ENCODE measurements at places on chromosomes 1 and 21.

DNA sequence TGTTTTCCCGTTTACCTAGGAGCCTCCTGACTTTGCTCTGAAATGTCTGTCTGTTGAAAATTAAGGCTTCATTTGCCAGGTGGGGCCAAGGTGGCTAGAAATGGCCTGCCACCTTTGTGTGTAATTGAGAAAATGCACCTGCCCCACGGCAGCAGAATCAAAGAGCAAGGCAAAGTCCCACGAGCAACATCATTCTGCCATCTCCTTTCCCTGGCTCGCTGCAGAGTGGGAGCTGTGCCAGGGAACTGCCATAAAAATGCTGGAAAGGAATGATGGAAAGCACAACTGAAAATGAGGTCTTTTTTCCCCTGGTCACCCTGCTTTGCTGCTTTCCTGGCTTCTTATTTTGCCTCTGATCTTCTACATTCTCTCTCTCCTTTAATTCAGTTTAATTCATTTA is 5.5 kb upstream of the OLFML2B start:
- DNase-seq: no peak

DNA sequence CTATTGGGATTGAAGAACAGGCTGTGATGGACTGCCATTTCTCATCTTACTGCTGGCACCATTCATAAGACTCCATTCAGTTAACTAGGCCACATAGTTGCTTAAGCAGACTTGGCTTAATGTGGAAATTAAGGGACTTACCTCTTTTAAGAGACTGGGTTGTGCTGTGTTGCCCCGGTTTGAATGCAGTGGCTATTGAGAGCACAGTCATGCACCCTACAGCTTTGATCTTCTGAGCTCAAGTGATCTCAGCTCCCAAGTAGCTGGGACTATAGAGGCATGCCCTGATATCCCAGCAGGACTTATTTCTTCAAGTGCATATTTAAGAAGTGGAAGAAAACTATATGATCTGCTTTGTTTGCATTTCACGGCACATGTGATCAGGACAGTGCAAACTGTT is 181.1 kb downstream of the RASAL2 start:
- no peak for DNase-seq

- DNase-seq: no peak
Measured at GRCh38 chr1:31198150-31198549, 41.5 kb downstream of the NKAIN1 start.

DNA sequence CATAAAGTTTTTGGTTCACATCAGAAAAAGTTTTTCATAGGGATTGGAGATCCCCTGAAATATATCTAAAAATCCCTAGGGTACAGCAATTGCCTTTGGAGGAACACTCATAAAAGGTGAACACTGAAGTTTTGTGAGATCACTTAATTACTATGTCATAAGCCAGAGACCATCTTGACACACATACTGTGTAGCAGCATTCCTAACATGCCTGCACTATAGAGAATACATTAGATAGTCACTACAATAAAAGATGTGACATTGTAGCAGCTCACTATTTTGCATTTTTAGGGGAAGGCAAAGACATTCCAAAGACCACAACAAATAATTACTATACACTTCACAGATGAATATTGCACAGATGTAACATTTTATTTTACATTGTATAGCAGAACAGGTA is 779.9 kb downstream of the KCNT2 start:
- no peak for DNase-seq

DNA sequence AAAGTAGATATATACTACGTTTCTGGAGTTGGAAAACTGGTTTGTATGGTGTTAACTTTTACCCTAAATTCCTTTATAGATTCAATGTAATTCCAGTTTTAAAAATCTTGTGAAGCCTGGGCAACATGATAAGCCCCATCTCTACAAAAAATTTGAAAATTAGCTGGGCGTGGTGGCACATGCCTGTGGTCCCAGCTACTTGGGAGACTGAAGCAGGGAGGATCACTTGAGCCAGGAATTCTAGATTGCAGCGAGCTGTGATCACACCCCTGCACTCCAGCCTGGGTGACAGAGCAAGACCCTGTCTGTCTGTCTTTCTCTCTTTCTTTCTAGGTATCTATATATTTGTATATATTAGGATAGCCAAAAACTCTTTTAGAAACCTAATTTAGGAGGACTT is 141.9 kb downstream of the CLEC20A start:
- DNase-seq: no peak

DNA sequence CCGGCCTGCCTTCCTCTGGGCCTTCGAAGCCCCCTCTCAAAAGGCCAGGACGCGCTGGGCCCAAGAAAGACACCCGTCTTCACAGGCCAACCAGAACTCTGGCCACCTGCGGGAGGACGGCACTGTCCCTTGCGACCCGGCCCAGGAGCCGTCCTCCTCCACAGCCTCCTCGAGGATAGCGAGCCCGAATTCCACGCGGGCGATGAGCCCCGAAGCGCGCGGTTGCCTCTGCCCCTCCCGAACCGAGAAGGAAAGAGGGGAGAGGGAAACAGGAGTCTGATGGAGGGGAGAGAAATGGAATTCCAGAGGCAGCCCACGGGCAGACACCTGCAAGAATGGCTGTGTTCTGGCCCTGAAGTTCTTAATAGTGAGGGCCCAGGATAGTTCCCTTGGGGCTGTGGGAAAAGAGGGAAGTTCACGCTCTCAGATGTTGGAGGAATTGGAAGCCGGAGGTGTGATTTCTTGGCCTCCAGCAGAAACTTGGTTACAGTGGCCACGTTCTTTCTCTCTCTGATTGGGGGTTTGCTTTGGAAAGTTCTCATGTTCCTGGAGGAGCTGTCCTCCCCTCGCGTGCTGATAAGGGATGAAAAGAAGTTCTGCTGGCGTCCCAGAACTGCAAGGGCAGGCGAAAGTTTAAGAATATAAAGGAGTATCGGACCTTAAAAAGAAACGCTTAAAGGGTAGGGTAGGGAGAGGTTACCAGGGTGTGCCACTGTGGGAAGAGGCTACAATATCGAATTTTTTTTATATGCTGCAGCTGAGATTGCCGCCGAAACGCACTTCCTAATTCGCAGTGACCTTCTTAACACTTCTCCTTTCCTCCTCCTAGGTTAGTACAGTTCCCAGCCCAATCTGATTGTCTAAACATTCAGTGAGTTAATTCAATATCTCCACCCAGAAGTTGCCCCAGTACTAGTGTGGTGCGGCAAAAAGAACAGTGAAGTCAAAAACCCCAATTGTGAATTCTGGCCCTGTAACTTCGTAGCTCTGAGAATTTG is 5.8 kb upstream of the SLC44A5 start:
- no peak for DNase-seq

GRCh38 chr1:17012775-17013490 is 1.2 kb upstream of the ATP13A2 start:
- DNase-seq: no peak

DNA sequence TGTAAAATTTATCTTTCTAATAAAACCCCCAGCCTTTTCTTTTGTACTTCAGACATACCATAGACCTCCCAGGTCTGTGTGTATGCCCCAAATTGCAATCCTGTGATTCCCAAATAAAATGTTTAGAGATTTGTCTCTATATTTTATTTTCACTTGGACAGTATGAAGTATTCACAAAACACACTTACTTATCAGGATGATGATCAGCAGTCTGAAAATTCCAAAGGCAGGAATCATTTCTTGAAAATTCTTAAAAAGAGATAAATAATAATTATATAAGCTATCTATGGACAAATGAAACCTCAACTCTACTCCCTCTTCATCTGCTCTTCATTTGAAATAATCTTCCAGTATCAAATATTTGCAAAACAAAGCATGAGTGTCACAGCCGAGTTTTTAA is 11.6 kb upstream of the GJA9 start:
- no peak for DNase-seq

- no peak for DNase-seq
Measured at GRCh38 chr1:161391611-161392010, 23.9 kb upstream of the CFAP126 start.

DNA sequence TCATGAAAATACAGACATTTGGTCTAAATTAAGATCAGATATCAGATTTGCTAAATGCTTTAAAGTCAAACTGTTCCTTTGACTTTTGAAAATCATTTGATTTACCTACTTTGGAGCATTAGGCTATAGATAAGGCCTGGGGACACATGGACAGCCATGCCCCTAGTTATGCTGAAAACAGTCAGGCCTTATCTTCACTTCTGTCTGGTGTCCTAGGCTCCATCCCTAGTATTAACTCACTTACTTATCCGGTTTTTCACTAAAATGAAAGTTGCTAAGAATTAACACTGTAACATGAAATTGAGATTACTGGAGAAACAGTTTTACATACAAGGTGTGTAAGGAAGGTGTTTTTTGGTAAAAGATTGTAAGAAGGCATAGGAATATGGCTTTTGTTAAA is 4.5 kb upstream of the CATSPERE start:
- no peak for DNase-seq

DNA sequence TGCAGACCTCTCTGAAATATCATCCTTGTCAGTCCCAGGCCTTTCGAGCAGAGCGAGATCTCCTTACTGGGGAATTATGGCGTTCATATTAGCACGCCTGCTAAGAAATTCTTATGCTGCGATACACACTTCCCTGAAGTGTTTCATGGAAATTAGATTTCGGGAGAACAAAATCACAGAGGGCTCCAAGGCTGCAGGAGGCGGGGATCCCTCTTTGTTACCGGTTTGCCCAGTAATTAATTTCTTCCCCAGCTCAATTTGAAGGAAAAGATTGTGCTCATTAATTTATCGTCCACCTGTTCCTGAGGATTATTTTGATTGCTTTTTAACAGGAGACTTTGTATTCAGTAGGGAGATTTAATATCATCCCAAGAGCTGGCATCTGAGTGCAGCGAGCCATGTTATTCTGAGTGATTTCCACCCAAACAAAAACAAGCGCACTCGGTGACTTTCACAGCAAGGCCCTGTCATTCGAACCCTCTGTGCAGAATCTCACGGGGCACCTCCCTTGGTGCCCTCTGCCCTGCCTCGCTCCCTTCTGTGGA is 202.3 kb upstream of the GALNT2 start:
- no peak for DNase-seq

DNA sequence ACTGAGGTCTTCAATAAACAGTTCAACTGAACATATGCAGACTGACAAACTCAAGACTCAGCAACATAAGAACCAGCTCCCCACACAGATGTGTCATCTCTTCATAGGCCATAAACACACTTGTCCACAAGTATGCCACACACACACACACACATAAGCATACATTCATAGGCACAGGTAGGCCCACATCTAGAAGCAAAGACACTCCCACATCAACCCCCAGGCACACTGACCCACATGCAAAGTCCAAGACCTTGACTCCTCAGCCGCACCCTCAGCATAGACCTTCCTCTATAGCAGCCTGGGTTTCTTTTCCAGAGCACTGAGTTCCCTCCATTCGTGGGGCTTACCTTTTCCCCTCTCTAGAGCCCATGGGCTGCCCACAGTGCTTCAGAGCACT is 1.4 kb downstream of the LAD1 start:
- no peak for DNase-seq

GRCh38 chr1:49694251-49694827 is 329.4 kb downstream of the AGBL4 start:
- no peak for DNase-seq

DNA sequence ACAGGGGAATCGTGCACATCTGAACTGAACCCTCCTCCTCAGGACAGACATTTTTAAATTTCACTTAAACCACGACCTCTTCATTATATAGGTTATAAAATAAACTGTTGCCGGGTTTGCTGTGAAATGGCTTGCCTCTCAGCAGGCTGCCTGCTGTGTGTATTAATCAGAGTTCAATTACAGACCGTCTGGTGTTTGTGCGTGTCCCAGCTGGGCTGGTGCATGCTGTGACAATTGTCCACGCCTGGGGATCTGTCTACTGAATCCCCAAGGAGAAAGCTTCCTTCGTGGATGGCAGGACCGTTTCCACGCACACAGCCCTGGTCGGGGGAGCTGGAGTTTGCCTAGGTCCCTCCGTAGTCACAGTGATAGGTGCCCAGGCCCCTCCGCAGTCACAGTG is 13.4 kb upstream of the AGPAT3 start:
- no peak for DNase-seq

DNA sequence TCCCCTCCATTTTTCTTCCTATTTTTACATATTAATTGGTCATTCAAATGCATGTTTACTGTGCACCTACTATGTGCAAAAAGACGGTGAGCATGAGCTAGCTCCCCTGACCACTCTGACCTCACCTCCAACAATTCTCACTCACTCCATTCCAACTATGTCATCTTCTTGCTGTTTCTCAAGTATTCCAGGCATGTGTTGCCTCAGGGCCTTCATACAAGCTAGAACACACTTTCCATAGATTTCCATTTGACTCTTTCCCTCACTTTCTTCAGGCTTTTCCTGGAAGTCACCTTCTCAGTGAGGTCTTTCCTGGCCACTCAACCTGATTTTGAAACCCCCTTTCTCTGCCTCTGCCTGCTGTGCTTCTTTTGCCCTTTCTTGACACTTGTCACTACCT is 32.6 kb downstream of the CHIA start:
- DNase-seq: no peak

DNA sequence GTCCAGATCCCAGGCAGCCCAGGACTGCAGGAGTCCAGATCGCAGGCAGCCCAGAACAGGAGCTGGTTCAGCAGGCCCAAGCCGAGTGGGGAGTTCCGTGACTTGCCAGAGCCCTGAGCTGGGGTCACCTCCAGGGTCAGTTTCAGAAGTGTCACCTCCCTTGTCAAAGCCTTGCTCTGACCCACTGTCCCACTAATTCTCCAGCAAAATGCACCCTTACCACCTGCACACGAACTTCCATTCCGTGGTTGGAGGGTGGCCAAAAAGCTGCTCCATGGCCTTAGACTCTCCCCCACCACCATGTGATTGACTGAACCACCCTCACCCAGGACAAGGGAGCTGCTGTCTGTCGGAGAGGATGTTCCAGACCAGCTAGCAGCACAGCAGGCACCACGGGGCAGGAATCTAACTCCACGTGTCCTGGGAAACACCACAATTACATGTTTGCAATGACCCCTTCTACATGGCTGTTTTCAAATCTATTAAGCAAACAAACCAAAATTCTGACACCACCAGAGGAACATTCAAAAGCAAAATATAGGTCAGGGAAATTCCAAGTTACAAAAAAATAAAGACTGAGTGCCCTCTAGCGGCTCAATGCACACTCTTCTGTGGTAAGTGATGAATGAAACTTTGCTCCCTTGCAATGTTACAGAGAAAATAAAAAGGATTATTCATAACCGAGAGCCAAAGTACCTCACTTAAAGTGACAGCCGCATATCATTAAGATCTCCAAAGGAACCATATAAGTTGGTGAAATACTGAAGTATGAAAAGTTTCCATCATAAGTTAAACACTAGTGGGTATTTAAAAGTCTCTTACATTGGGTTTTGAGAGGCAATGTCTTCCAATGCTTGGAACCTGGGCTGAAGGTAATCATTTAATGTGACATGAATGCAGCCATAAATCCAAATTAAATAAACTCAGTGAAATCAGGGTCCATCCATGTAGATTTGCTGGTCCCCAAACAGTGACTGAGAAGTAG is 76.3 kb downstream of the NPHP4 start:
- DNase-seq: peak; percentile 44

- DNase-seq: no peak
Measured at GRCh38 chr21:24436236-24436635, 1171.0 kb downstream of the MRPL39 start.

- DNase-seq: no peak
Measured at GRCh38 chr1:192817246-192817645, 8.4 kb downstream of the RGS2 start.

GRCh38 chr1:67214420-67215174 is 48.3 kb downstream of the IL23R start:
- DNase-seq: peak; percentile 53
